ENCODE measurements at places on chromosomes 7 and 10. TPM values are rescaled to one million over a fixed set of nuclear protein-coding genes. Genes with fewer than 3 reads are reported as not detected.

Gene HOXA2
- total RNA-seq, result 3.2 TPM

Gene NPTX2
- 8.3 TPM for total RNA-seq

DNA sequence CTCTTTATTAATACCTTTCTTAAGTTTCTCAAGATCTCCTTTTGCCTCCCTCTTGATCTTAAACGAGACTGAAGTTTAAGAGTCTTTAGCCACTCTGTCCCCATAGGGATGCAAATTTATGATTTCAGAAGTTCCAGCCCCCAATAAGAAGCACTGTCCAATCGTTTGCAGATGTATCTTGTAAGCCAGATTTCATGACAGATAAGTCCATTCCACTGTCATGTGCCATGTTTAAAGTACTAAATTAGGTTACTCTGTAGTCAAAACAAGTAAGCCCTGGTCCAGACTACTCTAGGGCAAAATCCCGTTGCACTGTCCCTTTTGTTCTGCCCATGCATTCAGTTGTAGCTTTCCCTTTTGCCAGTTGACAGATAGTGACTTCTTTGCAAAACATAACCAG lies 157.2 kb upstream of the KAT6B start:
- no peak for DNase-seq

- no peak for DNase-seq
These were observed 18.4 kb upstream of the SORCS3 start for GRCh38 chr10:104622598-104623209.

Gene NKX2-3
- total RNA-seq, result not detected
